Renal cortex interstitium (tissue), 15 donors: ENCODE measurements at places on chromosomes 12 and 14. TPM values are rescaled to one million over a fixed set of nuclear protein-coding genes. Genes with fewer than 3 reads are reported as not detected.

GRCh38 chr14:33511851-33512640 lies 438.8 kb downstream of the EGLN3 start:
- DNase-seq: no peak

- no peak for DNase-seq
Observed at GRCh38 chr12:25082628-25083027, 112.3 kb downstream of the DNAI7 start.

DNA sequence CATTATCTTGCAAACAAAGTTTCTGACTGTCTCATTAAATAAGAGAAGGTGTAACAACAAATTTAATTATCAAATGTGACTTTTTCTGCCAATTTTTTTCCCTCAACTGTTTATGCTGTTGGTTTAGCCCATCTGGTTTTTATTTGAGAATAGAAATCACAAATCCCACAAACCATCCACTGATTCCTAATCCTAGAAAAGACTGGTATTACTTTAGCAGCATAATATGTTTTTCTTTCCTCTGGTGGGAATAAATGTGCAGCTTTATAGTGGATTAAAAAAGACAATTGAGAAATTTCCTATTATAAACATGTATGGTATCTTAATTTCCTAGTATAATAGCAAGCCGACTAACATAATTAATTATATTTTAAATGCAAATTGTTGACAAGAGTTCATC lies 257.9 kb upstream of the FOXN3 start:
- DNase-seq: no peak

DNA sequence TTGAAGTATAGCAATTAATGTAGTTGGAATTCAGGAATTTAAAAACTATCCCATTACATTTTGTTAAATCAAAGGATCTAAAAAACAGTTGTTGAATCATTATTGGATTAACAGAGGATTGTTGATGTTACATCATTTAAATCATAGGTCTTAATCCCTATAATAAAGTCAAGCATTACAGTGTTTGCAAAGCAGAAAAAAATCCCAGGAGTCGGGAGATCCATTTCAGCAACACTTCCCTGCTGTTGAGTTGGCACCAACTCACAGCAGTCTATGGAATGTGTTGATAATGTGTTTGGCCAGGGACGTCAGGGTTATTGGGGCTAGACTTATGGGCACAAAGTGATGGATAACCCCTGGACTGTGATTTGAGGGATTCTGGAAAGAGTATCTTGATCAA lies 99.1 kb upstream of the TMTC1 start:
- DNase-seq: no peak

GRCh38 chr12:11618046-11618445 lies 31.4 kb upstream of the ETV6 start:
- DNase-seq: no peak

GRCh38 chr12:68487721-68488309 lies 122.9 kb upstream of the RAP1B start:
- no peak for DNase-seq

- DNase-seq: no peak
Observed at GRCh38 chr12:10069099-10069498, 29.7 kb downstream of the CLEC1A start.

DNA sequence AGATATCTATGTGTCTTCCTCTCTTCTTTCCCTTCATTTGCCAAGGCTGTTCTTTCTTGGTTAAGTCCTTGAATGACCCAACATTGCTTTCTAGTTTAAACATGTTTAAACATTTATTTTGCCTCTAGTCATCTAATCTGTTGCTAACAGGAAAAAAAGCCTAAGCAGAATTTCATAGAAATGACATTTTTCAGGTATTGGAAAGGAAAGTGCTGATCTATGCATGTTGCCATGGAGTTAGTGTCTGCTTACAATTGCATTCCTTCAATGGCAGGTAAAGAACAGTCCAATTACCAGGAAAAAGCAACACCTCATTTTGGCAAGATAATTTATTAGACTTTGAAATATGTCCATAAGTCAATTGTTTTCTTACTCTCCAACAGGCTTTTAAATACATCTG lies 21.5 kb upstream of the SLC2A13 start:
- DNase-seq: no peak

- no peak for DNase-seq
Observed at GRCh38 chr12:131604859-131605258, 106.0 kb upstream of the SFSWAP start.

DNA sequence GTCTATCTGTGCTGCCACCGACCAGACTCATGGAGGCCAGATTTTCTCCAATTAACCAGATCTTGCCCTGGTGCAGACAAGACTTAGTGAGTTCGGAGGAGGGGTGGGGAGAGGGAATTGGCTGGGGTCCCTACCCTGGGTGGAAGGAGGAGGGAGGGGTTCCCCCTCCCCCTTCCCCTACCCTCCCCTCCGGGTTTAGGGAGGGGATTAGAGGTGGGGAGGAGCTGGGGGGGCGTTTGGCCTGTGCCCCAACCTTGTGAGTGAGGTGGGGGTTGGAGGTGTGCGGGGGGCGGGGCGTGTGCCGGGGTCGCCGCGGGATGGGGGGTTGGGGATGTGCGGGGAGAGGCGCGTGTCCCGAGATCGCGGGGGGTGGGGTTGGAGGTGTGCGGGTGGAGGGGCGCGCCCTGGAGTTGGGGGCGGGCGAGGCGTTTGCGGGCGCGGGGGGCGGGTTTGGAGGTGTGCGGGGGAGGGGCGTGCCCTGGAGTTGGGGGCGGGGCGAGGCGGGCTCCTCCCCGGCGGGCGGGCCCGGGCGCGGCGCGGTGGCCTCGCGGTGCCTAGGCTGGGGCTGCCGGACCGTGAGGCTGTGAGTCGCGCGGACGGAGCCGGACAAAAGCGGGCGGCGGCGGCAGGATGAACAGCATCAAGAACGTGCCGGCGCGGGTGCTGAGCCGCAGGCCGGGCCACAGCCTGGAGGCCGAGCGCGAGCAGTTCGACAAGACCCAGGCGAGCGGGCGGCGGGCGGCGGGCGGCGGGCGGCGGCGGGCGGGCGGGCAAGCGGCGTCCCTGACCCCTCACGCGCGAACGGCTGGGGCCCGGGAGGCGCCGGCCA lies at the start of gene HIP1R:
Gene HIP1R (plus strand): TSS at position 537 of the 829 bp plus-strand sequence. CDS start 94 bp downstream, at position 631.
- no peak for DNase-seq

DNA sequence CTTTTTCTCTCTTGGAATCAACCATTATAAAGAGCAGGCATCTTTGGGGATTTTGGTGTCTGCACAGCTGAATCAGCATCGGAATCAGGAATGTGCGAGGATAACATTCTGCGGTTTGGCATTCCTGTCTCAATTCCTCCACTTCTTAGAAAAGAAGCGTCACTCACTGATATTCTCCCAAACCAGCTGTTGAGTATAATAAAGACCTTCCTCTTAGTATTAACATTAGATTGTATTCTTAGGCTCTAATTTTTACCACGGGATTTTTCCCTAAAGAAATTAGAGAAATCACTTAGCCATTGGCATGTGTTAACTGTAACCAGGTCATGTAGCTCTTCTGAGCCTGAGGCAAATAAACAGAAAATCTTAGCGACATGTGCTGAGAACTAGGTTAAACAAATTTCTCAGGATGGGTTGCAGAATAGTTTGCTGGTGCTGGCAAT lies 128.7 kb downstream of the TMX1 start:
- DNase-seq: no peak

- no peak for DNase-seq
Observed at GRCh38 chr14:71711619-71712018, 220.6 kb upstream of the RGS6 start.

GRCh38 chr12:104510873-104511440 lies 54.2 kb downstream of the CHST11 start:
- DNase-seq: no peak

DNA sequence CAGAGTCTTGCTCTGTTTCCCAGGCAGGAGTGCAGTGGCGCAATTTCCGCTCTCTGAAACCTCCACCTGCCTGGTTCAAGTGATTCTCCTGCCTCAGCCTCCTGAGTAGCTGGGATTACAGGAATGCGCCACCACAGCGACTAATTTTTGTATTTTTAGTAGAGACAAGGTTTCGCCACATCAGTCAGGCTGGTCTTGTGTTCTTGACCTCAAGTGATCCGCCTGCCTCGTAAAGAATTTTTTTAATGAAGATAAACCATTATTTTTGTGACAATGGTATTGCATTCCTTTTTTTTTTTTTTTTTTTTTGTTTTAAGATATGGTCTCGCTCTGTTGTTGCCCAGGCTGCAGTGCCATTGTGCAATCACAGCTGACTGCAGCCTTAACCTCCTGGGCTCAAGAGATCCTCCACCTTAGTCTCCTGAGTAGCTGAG lies 25.8 kb downstream of the ACVR1B start:
- DNase-seq: no peak

DNA sequence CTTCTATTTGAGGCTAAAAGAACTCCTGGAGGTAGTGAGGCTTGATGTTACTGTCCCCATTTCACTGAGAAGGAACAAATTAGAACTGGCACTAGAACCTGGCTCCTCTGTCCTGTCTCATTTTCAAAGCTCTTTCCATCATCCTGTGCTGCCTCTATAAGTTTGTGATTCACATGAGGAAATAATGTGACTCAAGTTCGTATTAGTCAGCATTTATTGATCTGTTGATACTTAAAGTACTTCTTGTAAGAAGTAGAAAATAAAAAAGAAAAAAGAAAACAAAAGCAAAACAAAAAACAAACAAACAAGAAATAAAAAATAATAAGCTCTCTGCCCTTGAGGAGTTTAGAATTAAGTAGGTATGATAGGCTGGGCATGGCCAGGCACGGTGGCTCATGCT lies 2.3 kb upstream of the ESPL1 start:
- no peak for DNase-seq

DNA sequence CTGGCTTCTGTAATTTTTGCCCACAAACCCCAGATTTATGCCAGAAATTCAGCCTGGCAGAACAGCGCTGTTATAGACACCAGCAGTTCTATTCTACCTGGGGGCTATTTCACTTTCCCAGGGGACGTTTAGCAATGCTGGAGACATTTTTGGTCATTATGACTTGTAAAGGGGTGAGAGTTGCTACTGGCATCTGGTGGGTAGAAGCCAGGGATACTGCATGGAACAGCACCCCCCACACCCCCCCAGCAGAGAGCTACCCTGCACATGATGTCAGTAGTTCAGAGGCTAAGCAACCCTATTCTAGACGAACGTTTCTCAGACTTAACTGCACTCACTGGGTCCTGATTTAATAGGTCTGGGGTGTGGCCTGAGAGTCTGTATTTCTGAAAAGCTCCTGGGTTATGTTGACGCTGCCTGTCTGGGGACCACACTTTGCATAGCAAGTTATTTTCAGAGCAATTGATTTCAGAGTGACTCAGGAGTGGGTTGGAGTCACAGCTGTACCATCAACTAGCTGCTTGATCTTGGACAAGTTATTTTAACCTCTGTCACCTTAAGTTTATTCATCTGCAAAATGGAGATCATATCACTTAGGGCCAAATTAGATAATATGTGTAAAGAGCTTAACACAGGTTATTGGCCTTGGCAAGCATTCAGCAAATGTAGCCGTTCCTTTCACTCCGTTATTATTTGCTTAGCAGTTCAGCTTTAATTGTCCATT lies 48.5 kb downstream of the CHST11 start:
- DNase-seq: no peak

GRCh38 chr12:53530920-53531319 lies 23.6 kb upstream of the NPFF start:
- DNase-seq: no peak

DNA sequence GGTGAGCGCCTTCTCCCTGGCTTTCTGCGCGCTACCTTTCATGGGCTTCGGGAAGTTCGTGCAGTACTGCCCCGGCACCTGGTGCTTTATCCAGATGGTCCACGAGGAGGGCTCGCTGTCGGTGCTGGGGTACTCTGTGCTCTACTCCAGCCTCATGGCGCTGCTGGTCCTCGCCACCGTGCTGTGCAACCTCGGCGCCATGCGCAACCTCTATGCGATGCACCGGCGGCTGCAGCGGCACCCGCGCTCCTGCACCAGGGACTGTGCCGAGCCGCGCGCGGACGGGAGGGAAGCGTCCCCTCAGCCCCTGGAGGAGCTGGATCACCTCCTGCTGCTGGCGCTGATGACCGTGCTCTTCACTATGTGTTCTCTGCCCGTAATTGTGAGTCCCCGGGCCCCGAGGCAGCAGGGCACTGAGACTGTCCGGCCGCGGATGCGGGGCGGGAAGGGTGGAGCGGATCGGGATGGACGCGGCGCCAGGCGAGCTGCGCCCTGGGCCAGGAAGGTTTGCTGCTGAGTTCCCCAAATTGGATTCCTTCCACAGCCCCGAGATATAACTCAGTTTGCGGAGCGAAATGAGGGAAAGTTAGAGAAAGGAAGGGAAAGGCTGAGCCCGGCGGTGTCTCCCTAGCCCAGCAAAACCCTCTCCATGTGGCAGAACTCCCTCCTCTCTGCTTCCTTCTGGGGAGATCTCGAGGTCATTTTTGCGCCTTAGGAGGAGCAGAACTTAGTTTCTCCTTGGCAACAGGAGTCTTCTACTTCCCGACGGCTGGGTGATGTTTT lies 972 bp downstream of the PTGDR start:
- DNase-seq: no peak

DNA sequence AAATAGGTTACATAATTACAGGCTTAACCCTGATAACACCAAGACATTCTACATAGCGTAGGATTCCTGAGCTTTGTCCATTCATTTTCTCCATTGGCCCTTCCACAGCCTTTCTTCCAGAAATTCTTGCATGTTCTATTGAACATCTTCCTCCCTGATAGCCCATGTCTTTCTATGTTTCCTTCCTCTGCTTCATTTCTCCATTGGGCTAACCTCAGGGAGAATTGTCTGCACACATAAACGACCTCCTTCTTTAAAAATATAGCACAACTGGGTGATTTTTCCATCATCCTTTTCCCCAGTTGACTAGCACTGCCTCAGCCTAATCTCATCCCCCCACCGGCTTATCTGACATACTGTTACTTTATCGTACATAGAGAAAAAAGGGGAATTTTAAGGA lies 11.2 kb downstream of the DIO2 start:
- DNase-seq: no peak

DNA sequence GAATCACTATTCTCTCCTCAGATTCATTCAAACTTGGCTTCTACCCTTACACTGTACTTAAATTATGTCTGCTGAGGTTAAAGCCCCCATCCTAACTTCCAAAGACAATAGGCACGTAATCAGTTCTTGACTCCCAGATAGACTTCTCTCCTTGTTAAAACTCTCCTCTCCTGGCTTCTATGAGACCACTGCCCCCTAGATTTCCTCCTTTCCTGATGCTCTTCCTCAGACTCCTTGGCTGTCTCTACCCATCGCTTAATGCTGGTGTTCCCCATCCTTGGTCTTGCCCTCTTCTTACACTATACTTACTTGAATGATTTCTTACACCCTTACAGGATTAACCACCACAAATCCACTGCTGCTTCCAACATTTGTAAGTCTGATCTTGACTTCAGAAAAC lies 32.8 kb downstream of the TC2N start:
- no peak for DNase-seq

GRCh38 chr12:47394070-47394469 lies 311.8 kb downstream of the RPAP3 start:
- no peak for DNase-seq

The HOXC5 gene
- 2.0 TPM for polyA plus RNA-seq

The CDCA3 gene
- 25.4 TPM for polyA plus RNA-seq

The PRB2 gene
- 0.30 TPM for polyA plus RNA-seq

The NUDT4 gene
- 113 TPM for polyA plus RNA-seq

The KCTD10 gene
- 55.4 TPM for polyA plus RNA-seq

The STON2 gene
- 44.0 TPM for polyA plus RNA-seq

The NOVA1 gene
- 24.4 TPM for polyA plus RNA-seq

The NTF3 gene
- polyA plus RNA-seq: 6.4 TPM
